ENCODE measurements at places on chromosomes 11 and 22.
A peak's percentile ranks its signal among the peaks of the same experiment; 100 is the strongest.

DNA sequence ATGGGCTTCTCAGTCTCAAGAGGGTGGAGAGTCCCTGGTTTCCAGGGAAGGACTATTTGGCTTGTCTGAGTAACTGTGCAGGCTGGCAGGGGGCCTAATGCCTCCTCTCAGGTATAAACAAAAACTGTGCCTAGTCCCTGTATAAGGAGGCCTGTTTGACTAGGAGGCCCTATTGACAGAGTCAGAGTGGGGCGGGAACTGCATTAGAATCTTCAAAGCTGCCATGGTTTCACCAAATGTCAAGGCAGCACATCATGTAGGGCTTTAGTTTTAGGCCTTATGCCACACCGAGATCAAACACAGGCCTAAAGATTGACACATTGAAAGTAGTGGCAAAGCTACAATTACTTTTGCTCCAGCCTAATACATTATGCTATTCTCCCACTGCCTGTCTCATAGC, 611.5 kb upstream of the B3GAT1 start:
- ATAC-seq = no peak

DNA sequence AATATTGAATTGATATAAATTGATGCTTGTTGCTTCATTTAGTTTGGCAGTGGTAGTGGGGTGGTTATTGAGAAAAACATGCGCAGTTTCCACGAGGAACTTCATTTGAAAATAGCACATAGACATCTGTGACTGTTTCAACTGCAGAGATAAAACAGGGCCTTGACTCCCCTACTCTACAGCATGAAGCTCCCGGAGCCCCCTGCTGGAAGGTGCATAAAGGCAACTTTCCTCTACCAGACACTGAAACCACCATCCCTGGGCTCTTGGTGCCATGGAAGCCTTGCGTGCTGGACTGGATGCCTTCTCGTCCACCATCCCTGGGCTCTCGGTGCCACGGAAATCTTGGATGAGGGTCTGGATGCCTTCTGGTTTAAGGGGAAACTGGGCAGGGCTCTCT, 195.9 kb downstream of the CSNK2A3 start:
- ATAC-seq = no peak

- no peak for ATAC-seq
These were observed 12.5 kb downstream of the RBM4 start for GRCh38 chr11:66651016-66651415.

GRCh38 chr11:24524156-24524555, 27.3 kb downstream of the LUZP2 start:
- no peak for ATAC-seq

GRCh38 chr22:47497666-47498065, 735.2 kb downstream of the TBC1D22A start:
- no peak for ATAC-seq

DNA sequence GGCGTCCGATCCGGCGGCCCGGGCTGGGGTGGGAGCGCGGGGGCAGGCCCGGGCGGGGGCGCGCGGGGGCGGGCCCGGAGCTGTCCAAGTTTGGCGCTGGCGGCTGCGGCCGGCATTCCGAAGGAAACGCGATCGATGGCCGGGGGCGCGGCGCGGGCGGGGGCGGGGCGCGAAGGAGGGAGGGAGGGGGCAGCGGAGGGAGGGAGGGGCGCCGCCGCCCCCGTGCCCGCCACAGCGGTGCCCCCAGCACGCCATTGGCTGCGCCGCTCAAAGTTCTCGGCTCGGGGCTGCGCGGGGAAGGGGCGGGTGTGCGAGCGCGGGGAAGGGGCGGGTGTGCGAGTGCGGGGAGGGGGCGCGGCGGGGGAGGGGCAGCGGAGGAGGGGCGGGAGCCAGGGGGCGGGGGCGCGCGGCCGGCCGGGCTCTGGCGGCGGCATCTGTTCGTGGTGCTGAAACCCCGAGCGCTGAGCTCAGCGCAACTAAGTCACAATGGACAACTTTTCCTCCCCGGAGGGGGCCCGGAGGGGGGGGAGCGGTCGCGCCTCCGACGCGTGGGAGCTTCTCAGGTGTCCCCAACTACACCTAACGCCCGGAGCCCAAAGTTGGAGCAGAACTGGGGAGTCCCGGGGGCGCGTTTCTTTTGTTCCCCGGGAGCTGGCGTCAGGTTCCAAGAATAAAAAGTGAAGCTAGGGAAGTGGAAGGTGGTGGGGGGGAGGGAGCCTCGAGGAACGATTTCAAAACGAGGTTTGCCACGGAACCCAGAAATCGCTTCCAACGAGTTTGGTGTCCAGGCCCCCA, 2.2 kb downstream of the PHF21B start:
- peak; percentile 42 for ATAC-seq

DNA sequence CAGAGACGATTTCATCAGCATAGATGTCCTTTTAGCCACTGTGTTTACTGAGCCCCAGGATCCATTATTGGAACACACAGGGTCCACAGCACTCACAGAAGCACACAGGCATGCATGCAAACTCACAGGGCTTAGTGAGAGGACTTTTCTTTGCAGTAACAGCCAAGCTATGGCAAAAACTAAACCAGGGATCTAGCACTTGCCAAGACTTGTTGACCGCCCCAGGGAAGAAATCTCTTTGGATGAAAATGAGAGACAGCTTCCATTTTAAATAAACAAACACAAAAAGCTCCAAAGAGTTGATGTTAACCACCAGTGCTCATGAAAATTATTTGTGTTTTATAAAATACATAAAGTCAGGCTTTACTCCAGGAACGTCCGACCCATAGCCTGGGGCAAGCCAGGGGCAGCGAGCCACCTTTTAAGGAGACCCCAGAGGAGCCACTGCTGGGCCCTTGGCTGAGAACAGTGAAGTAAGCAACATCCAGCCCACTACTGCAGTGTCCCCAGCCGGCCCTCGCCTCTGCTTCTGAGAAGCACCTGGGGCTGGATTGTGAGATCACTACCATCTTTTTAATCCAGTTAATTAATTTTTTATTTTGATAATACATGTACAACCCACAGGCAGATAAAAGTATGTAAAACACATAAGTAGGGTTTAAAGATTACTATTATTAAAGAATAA, 22.0 kb upstream of the TFIP11 start:
- no peak for ATAC-seq

DNA sequence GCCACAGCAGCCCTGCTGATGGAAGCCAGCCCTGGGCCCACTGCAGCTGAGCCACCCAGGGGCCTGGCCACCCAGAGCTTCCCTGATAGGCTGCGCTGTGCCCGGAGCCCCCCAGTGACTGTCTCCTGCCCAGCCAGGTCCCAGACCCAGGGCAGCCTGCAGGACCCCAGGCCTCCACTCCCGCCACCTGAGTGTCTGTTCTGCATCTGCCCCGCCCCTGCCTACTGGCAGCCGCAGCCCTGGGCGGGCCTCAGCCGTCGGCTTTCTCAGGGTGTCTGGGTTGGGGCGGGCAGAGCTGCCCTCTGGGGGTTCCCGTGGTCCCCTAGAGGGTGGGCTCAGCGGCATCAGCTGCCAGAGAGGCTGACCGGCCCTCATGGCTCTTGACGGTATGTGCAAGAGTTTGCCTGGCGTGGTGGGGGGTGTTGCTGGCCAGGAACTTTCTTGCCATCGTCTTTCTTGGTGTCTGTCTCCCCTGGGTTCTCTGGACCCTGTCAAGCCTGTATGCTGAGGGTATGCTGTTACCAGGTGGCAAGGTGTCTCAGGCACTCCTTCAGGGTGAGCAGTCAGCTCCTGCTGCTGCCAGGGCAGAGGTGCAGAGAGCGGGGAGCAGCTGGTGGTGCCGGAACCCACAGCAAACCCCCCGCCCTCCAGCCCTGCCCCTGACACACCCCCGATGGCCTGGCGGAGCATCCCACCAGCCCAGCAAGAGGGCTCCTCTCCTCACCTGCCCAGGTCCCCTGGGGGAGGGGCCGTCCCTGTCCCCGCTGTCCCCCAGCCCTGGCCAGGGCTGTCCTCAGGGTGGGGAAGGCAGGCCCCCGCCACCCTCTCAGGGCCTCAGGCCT, 12.2 kb upstream of the PIM3 start:
- peak; percentile 22 for ATAC-seq

DNA sequence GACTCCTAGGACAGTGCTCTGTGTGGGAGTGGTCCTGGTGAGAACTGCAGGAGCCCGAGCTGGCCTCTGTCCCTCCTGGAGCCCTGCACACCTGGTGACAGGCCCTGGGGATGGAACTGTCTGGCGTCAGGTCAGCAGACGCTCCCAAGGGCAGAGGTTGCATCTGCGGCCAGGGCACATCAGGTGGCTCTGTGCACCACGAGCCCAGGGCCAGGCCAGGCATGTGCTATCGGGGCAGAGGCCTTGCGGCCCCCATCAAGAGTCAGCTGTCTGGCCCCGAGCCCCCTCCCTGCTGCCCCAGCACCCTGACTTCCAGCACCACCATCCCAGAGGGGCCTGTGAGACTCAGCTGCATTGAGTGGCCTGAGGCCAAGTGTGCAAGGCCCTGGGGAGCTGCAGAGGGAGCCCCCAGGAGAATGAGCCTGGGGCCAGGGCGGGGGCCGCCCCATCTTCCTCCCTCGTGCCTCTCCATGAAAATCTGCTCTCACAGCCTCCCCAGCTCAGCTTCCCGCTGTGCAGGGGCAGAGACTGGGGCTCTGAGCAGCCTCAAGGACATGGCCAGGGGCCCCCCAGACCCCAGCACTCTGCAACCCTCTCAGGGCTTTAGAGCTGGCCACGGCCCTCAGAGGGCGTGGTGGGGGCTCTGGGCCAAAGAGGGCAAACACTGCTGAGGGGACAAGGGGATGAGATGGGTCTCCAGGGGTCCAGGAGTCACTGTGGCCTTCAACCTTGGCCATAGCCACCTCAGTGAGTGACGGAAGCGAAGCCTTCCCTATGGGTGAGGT, 56.4 kb downstream of the RTL6 start:
- no peak for ATAC-seq

DNA sequence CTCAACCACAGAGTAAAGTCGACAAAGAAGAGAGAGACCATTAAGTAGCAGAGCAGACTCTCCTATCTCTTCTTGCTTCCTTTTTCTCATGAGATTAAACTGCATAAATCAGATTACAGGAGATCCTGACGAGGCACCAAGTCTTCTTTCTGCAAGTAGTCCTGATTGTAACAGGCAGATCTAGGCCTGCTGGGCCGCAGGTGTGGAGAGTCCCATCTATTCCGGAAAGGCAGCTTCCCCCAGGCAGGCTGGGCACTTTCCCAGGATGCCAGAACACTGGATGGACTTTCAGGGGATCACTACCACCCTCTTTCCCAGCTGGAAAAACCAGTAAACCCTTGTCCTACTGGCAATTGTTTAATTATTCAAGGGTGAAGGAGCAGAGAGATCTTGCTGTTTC, 173.0 kb upstream of the CADM1 start:
- ATAC-seq = no peak

GRCh38 chr22:23696326-23696851, 5.6 kb downstream of the RGL4 start:
- no peak for ATAC-seq

DNA sequence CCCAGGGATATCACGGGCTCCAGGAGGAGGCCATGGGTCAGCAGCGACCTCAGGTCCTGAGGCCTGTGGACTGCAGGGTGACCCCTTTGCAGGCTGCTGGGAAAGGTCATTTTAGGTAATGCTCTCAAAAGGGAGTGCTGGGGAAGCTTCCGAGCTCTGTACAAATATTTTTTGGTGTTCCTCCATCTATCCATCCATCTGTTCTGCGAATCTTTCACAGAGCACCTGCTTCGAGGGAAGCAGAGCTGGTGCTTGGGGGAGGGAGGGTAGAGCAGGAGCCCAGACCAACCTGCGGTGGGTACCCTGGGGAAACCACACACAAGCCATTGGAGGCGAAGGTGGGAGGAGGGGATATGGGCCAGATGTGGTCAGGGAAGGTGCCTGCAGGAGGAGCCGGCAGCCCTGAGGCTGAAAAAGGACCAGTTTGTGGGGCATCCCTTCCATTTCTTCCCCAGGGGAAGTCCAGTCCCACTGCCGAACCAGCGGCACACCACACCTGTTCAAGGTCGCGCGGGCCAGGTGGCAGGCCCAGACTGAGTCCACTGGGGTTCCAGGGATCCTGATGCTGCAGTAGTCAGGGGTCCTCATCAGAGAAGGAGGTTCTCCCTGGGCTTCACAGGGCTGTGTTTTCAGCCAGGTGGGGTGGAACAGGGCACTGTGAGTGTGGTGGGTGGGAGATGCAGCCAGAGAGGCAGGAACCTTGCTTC, 13.1 kb downstream of the GNAZ start:
- ATAC-seq = no peak

- no peak for ATAC-seq
These were observed 7.5 kb downstream of the CTTN start for GRCh38 chr11:70405679-70406395.

GRCh38 chr11:20443596-20443995, 56.1 kb downstream of the PRMT3 start:
- peak; percentile 29 for ATAC-seq

DNA sequence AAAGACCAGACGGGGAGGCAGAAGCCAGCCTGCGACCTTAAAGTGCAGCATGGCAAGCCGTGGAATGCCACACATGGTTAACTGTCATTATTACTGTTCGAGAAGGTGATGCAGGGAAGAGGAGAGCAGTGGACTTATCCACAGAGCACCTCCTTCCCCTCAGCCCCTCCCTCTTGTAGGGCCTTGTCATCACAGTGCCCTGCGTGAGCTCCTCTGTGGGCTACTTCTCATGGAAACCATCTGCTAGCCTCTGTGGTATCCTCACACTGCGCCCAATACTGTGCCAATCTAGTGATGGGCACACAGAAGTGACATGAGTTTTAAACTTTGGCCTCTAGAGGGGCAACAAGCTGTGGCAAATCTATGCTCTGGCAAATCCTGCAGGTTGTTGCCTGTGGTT, 18.2 kb upstream of the CCDC134 start:
- ATAC-seq = no peak

DNA sequence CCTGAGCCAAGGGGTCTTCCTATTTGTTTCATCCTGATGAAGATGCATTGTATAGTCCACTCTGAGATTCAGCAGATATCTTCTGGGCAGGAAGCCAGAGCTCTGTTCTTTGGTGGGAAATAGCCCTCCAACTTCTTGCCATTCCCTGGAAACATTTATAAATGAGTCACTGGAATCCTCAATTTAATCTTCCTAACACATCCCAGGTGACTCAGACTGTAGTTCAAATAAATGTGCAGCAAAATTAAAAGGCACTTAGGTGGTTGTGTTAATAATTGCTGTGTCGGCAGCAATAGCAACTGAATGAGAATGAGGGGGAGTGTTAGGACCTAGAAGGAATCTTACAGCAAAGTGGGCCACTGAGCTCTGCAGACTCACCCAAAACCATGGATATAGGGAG, 108.6 kb downstream of the INSC start:
- no peak for ATAC-seq

DNA sequence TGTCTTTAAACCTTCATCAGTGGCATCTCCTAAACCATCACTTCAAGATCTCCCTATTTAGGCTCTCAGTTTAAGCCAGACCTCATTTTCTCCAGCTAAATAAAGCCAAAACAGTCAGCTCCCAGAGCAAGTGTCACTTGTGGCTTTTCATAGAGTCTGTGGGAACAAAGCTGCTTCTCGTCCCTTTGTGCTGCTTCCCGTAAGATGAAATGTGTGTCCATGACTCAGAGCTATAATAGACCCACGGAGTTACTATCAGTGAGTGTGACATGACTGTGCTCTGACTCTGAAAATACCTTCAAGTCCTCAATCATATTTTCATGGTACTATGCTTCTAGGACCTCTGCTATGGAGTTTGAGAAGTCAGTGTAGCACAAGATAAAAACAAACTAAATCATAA, 57.3 kb upstream of the SLN start:
- ATAC-seq = peak; percentile 56

- ATAC-seq = no peak
These were observed 71.6 kb downstream of the LRP5 start for GRCh38 chr11:68383976-68384501.

GRCh38 chr11:64715756-64716472, 7.1 kb downstream of the NRXN2 start:
- ATAC-seq = peak; percentile 5

Measured in motor neuron (in vitro differentiated cells).